ENCODE measurements at places on chromosomes 1 and 21.

GRCh38 chr1:2890221-2890850, 88.8 kb upstream of the TTC34 start:
- no peak for DNase-seq

GRCh38 chr1:37071829-37072228, 37.5 kb upstream of the GRIK3 start:
- no peak for DNase-seq

DNA sequence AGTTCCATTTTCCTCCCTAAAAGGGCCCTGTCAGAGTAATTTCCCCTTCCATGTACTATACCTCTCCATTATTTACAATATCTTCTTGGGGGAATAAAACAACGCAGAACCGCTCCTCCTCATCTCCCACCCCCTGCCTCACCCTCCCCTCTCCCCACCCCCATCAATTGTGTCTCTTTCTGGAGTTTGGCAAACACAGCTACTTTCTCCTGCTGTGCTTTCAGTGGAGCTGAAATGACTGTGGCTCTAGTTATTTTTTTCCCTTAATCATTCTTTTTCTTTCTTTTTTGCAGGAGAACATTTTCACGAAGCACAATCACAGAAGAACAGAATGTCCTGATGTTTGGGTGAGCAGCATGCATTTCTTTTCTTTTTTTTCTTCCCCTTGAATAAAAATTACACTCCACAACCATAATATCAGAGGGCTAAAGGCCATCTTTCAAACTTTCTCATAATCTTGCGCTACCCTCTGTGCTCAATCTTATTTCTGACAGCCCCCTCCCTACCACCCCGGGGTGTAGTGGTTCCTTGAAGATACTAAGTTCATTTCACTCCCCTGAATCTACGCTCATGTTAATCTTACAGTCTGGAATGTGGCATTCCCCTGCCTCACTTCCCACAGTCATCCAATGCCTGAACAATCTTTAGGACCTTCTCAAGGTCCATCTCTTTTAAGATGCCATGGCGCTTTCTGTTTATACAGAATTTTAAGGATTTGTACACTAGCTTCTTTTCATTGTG, 8.8 kb upstream of the PLXNA2 start:
- DNase-seq, result no peak

- peak; percentile 95 for DNase-seq
These were observed 696 bp downstream of the TGFB2 start for GRCh38 chr1:218345673-218346390.

DNA sequence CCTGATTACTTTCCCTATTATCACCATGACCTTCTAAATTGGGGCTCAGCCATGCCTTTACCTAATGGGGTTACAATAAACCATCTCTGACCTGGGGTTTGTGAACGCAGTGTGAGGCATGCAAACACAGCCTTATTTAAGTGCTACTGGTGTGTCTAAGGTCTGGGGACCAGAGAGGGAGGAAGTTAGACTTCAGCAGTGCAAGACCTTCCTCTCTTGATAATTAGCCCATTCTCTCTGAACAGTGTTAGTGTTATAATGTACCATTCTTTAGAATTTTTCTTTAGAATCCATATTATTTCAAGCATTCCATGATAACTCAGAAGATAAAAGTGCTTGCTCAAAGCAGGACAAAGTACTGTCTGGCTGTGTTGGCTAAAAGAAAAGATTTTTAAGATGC, 10.5 kb upstream of the LRRC8D start:
- DNase-seq, result no peak

GRCh38 chr1:22437573-22437972, 14.1 kb upstream of the ZBTB40 start:
- no peak for DNase-seq

DNA sequence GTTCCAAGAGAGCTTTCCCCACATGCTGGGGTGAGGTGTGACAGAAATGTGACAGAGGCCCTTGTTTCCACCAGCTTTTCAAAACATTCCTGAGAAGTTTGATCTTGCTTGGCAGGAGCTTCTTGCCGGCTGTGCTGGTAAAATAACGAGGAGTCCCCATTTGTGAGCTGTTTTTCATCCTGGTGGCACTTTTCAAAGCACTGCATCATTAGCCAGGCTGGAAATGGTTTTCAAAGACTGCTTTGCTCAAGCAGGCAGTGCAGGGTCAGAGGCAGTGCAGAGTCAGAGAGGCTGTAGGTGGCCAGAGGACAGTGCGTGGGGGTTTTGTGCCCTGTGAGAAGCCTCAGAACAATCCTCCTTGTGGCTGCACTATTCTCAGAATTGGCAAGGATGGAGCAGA, 75.8 kb upstream of the KCNA3 start:
- DNase-seq, result no peak

- DNase-seq, result no peak
These were observed 67.9 kb upstream of the DMRTA2 start for GRCh38 chr1:50491142-50491541.

DNA sequence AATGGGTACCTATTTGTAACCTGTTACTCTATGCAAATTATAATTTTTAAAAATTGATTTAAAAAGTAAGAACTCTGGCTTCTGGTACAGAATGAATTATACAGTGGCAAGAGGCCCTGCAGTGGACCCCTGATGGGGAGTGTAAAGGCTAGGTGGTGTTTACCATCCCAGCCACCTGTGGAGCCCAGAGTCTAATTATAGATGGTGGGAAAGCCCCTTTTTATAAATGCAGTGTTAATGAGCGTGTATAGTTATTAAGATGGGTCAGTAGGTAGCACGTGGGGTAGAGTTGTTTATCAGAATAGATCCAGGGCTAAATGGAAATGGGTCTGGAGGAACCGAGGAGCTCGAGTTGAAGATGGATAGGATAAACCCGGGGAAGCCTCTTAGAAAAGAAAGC, 13.9 kb upstream of the PRELP start:
- no peak for DNase-seq

- no peak for DNase-seq
These were observed 35.6 kb downstream of the ADARB1 start for GRCh38 chr21:45109831-45110492.

DNA sequence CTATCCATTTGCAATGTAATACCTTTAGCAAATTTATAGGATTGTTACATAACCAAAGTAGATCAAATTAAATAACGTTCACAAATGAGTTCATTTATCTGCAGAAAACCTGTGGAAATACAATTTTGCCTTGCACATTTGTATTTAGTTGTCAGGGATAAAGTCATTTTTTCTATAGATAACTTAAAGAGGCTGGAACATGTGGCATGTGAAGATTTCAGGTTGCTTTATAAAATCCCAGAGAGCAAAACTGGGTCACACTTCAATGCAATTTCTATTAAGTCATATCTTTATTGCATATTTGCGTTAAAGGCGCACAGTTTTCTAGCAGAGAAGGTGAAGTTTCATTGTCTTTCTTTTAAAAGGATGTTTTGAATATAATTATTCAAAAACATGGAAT, 342.4 kb downstream of the USP25 start:
- DNase-seq, result no peak

- DNase-seq, result peak; percentile 33
These were observed 285.0 kb upstream of the NR5A2 start for GRCh38 chr1:199742547-199742946.

DNA sequence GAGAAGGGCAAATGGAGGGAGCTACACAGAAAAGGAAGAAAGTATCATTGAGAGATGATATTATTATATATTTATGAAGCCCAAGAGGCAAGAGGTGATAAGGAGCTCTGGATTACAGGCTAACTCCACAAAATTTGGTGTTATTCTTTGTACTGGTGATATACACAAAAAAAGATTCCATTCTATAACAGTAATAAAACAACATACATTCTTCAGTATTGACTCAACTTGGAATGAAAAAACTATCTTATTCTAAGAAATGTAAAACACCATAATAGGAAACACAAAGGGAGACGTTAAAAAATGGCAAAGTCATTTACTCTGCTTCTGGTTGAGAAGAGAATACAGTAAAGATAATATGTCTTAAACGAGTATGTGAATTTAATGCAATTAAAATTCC, 99.4 kb downstream of the TEX35 start:
- DNase-seq, result no peak

DNA sequence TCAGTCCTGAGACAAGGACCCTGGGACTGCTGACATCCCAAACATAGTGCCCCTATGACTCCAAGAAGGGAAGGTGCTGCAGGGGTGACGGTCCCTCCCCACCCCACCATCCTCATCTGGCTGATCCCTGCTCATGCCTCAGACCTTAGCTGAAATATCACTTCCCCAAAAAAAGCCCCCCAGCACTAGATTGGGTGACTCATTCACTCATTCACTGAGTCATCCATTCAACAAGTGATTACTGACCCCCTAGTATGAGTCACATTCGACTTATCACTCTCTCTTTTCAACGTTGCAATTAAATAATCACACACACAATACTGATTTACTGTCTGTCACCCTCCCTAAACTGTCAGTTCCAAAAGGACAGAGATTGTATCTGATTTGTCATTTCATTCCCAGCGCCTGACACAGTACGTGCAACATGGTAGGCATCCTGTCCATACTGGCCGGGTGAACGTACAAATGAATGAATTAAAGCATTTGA, 48.6 kb downstream of the HIVEP3 start:
- DNase-seq, result peak; percentile 21

- DNase-seq, result peak; percentile 13
These were observed 59.9 kb downstream of the PLXNA2 start for GRCh38 chr1:208183977-208184911.

DNA sequence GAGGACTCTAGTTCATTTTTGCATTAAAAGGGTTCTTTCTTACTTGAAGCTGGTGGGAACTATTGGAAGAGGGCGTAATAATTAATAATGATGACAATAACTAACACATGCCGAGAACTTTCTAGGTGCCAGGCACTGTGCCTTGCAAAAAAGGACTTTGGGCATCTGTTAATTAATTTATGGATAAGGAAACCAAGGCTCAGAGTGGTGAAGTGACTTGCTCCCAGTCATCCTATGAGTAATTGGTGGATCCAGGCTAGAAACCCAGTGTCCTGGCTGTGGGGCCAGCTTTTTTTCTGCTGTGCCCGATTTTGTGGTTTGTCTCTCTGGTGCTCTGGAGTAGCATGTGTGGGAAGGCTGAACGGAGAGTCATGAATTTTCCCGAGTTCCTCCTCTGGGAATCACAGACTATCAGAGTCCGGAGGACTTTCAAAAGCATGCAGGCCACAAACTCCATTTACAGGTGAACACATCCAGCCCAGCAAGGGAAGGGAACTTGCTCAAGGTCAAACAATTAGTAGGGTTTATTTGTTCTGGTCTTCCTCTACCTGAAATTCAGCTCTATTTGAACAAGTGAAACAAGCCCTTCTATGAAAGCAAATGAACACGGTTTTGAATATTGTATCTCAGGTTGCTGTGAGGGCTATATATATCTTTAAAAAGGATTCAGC, 23.4 kb downstream of the ROR1 start:
- peak; percentile 23 for DNase-seq

DNA sequence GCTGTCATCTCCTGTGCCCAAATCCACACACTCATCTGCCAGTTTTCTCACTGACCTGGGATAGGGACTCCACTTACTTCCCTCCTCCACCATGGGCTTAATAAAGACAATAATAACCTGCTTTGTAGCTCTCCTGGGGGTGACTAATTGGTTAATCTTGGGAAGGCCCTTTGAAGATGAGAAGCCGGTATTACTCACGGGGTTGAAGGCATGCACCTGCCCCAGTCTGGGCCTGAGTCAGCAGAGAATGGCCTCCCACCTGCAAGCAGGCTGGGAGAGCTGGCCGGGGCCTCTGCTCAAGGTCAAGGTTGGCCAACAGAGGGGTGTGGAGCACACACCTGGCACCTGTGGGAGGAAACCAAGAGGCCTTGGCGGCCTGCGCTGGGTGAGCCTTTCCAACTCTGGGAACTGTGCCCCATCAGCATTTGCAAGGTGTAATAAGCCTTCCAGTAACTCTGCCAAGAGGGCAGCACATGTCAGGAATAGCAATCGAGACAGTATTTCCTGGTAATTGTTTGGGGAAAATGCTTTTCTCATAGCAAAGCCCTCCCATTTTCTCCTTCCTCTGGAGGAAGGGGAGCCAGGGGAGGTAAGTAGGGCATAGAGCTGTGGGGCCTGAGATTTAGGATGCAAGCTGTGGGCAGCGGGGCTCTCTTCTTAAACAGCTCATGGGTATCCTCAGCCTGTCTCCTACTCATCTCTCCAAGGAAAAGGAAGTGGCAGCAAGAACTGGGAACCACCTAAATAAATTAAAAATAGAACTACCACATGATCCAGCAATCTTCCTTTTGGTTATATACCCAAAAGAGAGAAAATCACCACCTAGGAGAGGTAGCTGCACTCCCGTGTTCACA, 49.0 kb downstream of the TOMM20 start:
- peak; percentile 97 for DNase-seq

GRCh38 chr1:245094092-245094491, 60.7 kb upstream of the KIF26B start:
- no peak for DNase-seq

- DNase-seq, result no peak
These were observed 39.0 kb upstream of the DPT start for GRCh38 chr1:168767894-168768584.

GRCh38 chr1:96104506-96104905, 617.1 kb upstream of the PTBP2 start:
- no peak for DNase-seq

- DNase-seq, result peak; percentile 24
These were observed 18.5 kb upstream of the FAM20B start for GRCh38 chr1:179007233-179007632.

DNA sequence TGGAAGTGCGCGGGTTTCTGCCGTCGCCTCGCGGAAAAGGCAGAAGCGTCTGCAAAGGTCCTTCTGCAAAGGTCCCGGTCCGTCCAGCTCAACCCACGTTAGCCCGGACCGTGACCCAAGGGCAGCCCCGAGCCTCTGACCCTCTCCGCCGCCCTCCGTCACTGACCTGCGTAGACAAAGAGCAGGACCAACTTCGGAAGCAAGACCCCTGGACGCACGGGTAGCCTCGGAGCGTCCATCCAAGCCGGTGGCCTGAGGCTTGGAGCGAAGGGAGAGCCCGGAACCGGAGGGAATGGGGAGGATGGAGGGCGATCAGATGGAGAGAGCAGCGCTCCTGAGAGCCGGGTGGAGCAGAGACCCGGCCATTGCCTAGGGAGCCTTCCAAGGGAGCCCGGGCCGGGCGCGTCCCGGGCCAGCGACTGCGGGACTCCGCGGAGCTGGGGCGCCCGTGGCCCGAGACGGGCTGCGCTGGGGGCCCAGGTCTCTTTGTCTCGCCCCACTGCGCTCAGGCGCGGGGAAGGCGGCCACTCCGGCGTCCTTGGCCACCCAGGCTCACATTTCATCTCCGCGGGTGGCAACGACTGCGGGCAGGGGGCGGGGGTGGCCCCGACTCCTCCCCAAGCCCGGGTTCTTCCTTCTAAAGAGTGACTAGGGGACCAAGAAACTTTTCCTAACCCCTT, at the start of gene CYYR1:
TSS of gene CYYR1 (minus strand) at position 585 of the 680 bp plus-strand sequence. CDS start at position 239, 346 bp downstream.
- DNase-seq, result no peak
